ENCODE measurements at places on chromosomes 3 and 15.

DNA sequence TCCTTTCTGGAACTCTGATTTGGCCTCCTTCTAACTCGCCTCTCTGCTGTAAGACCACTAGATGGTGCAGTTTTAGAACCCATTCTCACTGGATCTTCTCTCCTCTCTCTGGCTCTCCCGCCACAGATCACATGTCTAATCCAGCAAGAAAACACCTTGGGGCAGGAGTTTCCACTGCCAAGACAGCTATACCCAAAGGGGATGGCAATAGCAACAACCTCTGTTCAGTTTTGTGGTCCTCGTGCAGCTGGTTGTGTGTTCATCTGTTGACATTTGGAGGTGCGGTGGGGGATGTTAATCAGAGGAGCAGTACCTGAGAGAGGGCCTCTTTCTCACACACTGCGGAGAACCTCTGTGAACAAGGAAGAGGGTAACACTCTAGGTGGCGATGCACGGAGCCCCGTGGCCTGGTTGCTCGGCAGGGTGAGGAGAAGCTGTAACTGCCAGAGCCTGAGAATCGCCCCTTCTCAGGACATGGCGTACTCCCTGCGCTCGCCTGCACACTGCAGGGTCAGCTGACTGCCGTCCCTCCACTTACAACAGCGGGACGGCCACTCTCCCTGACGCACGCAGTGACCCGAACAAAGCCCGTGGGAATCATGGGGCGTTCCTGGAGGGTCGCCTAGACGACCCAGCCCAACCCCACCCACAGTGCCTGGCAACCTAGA lies at the start of gene TEX55:
Gene TEX55, plus strand, starts transcription at position 666 of the 668 bp plus-strand sequence. CDS start 25 bp downstream, outside the sequence.
- DNase-seq = no peak

GRCh38 chr3:52077925-52078324 lies 21.6 kb upstream of the DUSP7 start:
- no peak for DNase-seq

GRCh38 chr3:119819806-119820205 lies 37.9 kb downstream of the NR1I2 start:
- DNase-seq = no peak

GRCh38 chr3:196691386-196691785 lies 20.7 kb downstream of the CEP19 start:
- no peak for DNase-seq

- no peak for DNase-seq
These were observed 48.9 kb downstream of the ZBBX start for GRCh38 chr3:167330993-167331785.

- DNase-seq = peak; percentile 46
These were observed 78.7 kb downstream of the ATP1B3 start for GRCh38 chr3:141955175-141955574.

- DNase-seq = no peak
These were observed 107.8 kb downstream of the CTNNB1 start for GRCh38 chr3:41307065-41307464.

- no peak for DNase-seq
These were observed 8.2 kb upstream of the PRKAR2A start for GRCh38 chr3:48855681-48856447.

DNA sequence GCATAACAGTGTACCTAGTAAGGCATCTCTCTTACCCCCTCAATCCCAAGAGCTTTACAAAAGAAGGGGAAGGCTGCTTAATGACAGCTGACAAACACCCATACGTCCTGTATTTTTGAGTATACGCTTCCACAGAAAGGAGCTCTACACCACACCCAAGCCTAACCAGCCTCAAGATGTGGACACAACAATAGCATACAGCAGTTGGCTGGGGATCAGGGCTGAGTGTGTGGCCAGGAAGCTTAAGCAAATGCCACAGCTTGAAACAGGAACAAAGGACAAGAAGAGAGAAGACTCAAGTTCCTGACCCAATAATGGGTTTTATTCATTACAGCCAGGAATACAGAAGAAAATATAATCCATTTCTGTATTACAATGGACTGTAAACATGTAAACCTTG lies 6.9 kb downstream of the HEXA start:
- no peak for DNase-seq

- no peak for DNase-seq
These were observed 8.5 kb upstream of the DAG1 start for GRCh38 chr3:49461443-49462171.

DNA sequence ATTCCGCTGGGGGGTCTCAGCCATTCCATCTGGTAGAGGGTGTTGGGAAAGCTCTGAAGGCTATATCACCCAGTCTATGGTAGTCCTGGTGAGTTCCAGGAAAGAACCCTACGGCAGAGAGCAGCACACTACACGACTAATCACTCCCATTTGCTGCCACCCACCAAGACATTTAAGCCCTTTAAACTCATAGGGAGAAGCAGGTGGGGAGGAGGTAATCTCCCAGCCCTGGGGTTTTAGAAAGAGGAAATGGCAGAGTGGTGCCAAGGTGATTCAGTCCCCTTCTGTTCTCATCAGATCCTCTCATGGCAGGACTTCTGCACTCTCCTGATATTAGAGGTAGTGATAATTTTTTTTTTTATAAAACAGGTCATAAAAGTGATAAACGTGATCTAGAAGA lies 10.6 kb upstream of the VWA5B2 start:
- no peak for DNase-seq

DNA sequence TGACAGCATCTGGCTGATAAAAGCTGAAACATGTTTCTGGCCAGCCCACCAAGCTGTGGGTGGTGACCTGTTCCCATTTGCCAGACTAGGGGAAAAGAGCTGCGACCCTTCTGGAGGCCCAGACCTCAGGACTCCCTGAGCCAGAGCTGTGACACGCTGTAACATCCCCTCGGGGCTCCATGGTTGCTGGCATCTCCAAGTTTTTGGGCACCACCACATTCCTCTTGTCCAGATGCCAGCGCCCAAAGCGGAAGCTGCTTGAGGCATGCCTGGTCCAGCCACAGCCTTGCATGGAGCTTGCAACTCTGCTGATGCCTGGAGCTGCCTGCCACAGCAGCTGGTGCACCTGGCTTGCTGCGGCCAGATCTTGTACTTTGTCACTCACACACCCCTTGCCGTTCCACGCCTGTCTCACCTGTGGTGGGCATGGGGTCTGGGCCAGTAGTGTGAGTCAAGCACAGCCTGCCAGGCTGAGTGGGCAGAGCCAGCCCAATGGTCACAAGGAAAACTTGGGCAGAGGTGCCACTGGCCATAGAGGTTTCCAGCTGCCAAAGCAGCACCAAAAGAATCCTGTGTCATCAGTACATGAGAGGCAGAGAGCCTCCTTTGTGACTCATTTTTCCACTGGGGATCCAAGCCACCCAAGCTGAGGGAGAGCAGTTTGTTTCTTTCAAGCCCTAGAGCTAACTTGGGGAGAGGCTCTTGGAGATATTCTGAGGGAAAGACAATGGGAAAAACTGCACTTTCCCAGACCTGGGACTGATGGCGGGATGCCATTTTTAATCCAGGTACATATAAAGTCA lies 45.7 kb upstream of the PTX3 start:
- DNase-seq = no peak

DNA sequence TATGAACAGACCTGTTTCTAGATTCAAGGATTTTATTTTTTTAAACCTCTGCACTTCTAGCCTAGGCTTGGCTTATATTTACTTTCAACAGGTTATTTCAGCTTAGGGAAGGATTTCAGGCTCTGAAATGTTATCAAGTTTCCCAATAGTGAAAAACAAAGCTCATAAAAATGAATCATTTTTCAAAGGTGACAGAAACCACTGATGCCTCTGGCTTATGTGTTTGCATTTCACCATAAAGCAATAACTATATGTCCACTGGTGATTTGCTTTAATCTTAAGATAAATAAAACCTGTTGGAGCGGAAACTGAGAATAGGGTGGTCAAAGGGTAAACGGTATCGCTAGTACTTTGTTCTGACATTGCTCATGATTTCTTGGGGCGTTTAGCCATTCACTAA lies 141.2 kb upstream of the LRIG1 start:
- no peak for DNase-seq

DNA sequence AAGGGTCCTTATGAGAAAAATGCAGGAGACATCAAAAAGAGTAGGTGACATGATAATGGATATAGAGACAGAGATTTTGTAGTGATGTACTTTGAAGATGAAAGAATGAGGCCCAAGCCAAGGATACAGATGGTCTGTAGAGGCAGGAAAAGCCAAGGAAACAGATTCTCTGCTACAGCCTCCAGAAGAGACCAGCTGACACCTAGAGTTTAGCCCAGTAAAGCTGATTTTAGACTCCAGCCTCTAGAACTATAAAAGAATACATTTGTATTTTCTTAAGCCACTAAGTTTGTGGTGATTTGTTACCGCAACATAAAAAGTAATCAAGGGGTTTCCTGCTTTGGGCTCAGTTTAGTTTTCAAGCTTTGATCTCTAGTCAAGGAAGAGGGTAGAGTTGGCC lies 64.8 kb downstream of the STRIT1 start:
- no peak for DNase-seq

GRCh38 chr15:62277816-62278394 lies 112.8 kb upstream of the C2CD4B start:
- DNase-seq = no peak

DNA sequence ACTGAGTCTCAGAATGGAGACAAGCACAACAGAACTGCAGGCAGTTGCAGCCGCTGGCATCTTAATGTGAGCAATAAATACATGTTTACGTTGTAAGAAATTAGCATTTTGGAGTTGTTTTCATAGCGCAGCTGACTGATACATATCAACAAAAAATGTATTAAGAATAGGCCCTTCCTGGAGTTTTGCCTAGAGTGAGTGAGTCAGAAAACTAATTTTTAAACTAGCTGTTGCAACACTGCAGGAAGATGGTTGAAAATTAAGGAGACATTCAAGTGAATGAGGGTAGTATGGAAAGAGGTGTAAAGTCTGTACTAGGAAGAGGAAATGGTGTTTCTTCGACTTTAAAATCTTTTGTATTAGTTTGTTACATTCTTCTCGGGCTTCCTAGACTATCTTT lies 39.6 kb upstream of the TIMP4 start:
- no peak for DNase-seq

DNA sequence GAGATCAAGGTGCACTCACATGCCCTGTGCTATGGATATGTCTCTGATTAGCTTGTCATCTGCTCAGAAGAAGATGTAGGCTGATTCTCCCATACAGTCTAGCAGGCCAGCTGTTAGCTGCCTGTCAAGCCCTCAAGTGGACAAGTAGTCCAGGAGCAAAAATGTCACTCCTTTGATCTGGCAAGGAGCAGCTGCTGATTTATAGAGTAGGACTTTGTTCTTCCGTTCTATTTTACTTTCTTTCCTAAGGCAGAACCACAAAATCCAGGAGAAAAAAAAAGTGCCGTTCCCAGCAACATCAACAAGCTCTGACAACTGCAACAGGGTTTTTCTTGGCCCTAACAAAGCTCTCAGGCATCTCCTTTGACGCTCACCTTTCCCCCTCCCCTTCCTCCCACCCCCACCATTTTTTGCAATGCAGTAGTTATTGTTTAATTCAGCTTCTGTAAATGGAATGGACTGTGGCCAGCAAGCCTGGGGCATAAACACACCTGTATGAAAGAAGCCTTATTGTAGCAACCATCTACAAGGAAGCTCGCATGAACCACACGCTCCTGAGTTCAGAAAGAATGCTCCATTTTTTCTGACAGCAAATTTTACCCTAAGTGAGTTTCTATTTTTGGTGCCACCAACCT lies 196.3 kb downstream of the MEIS2 start:
- DNase-seq = no peak

- no peak for DNase-seq
These were observed 76.5 kb downstream of the B3GALNT1 start for GRCh38 chr3:161028555-161029153.

DNA sequence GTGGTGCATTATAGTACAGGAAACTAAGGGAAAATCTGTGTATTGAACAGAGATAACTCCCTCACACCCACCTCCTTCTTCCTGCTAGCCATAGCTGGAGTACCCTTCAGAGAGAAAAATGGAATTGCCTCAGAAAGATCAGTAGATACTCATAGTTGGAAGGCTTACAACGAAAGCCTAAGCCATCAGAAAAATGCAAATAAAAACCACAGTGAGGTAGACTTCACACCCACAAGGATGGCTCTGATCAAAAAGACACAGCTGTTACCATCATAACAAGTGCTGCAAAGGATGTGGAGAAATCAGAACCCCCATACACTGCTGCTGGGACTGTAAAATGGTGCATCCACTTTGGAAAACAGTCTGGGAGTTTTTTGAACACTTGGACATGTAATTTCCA lies 7.4 kb upstream of the DLG1 start:
- peak; percentile 79 for DNase-seq

DNA sequence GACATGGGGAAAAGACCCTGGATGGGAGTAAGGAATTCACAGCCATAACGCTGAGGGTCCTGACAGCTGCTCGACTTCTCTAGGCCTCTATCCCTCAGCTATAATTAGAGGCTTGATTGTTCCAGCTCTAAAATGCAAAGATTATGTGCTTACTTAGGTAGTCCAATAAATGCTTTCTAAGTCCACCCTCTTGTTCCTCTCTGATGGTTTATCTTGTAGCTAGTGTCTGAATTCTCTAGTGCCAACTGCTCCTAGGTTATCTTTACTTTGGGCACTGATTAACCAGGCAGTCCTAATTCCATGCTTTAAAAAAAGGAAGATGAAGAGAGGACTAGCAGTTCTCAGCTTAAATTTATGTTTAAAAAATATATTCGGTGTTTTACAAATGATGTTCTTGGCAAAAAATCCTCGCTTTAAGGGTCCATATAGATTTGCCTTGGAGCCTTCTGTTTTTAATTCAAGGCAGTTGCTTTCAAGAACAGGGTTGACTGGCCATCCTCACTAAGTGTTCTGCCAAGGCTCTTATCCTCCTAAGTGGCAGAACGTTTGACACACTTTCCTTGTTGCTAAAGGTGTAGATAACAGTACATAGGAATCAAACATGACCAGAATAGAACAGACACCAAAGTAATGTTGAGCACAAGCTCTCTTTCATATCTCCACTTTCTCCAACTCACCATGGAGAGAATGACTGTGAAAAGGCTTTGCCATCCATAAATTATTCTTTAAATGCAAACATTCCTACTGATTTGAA lies 60.6 kb downstream of the THRB start:
- no peak for DNase-seq

DNA sequence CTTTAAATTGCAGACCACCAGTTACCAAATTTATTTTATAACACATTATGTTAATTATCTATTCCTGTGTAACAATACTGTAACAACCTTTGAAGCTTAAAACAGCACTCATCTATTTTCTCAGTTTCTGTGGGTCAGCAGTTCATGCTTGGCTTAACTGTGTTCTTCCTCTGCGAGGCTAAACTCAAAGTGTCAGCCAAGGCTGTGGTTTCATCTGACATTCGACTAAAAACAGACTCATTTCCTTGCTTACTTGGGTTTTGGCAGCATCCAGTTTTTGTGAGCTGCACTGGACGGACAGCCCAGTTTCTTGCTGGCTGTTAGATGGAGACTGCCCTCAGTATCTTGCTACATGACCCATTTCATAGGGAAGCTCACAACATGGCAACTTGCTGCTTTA lies 247.3 kb upstream of the KCNH8 start:
- no peak for DNase-seq

DNA sequence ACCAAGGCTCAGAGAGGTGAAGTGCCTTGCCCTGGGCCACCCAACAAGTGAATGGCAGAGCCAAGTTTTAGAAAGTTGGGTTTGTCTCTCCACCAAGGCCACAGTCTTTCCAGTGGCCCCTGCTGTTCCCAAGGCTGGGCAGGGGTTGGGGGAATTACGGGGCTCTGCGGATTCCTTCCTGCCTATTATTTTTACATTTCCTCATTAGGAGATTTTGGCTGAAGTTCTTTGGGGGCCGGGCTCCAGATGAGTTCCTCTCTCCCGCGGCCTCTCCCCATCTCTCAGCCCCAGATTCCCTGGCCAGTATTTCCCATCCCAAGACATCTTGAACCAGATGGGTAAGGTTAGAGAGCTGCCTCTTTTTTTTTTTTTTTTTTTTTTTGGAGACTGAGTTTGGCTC lies 44.0 kb upstream of the SMAD6 start:
- no peak for DNase-seq

GRCh38 chr3:133763797-133764683 lies 17.8 kb downstream of the TF start:
- no peak for DNase-seq

Measured in BJ (cell line).